Substantia nigra (tissue), 51 donors: ENCODE measurements at places on chromosomes 2 and 18.

DNA sequence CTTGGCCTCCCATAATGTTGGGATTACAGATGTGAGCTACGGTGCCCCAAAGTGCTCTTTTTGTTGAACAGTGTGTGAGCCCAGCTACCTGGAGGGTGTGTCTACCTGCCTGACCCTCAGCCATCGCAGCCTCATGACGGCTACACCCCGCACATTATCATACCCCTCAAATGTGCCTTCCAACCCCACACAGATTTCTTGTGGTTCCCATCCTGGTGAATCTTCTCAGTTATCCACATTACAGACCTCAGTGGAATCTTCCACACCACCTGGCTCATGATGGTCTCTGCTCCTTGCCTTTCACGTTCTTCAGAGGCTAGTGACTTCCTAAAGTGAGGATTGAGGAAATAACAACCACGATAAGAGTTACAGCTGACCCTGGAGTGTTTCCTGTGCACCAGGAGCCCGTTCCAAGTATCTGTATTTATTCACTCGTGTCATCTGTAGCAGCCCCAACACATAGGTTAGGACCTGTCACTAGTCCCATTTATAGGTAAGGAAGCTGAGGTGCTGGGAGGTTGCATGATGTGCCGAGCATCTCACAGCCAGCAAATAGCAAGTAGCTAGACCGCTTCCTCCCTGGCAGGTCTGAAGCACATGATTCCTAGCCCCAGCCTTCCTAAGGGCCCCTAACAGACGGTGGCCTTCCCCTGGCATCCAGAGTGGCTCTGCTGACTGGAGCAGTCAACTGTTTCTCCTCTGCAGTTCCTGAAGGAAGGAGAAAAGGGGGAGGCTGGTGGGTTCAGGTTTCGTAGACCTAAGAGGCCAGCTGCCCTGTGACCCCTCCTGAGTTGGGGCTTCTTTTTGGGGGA lies 47.3 kb downstream of the TCF7L1 start:
- no peak for DNase-seq

- no peak for DNase-seq
Observed at GRCh38 chr18:76394780-76395476, 100.1 kb downstream of the ZNF516 start.

GRCh38 chr2:240430595-240430994 lies 4.9 kb upstream of the GPC1 start:
- DNase-seq: no peak

DNA sequence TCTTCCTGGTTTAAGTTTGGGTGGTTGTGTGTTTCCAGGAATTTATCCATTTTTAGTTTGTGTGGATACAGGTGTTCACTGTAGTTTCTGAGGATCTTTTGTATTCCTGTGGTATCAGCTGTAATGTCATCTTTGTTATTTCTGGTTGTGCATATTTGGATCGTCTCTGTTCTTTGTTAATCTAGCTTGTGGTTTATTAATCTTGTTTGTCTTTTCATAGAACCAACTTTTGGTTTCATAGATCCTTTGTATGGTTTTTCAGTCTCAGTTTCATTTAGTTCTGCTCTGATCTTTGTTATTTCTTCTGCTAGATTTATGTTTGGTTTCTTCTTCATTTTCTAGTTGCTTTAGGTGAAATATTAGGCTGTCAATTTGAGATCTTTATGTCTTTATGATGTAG lies 202.4 kb upstream of the ZSWIM2 start:
- DNase-seq: no peak

DNA sequence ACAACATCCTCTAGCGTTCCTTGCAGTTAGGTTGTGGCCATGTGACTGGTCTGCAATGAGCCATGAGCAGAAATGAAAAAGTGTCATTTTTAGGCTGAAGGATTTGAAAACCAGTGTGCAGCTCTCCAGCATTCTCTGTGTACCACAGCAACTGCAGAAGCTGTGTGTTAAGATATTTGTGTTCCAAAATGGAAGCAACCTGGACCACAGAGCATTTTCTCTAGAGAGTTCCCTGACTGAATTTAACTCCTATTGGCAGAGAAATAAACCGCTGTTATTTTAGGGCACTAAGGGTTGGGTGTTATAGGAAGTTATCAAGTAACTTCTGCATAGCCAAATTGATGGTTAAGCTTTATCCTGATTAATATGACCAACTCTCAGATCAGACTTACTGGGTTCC lies 257.2 kb upstream of the THUMPD2 start:
- no peak for DNase-seq

GRCh38 chr18:35239314-35239713 lies 1.5 kb upstream of the ZNF397 start:
- no peak for DNase-seq

- no peak for DNase-seq
Observed at GRCh38 chr2:36290306-36290856, 65.2 kb upstream of the CRIM1 start.

GRCh38 chr2:201931951-201932350 lies 101.7 kb upstream of the FZD7 start:
- no peak for DNase-seq

DNA sequence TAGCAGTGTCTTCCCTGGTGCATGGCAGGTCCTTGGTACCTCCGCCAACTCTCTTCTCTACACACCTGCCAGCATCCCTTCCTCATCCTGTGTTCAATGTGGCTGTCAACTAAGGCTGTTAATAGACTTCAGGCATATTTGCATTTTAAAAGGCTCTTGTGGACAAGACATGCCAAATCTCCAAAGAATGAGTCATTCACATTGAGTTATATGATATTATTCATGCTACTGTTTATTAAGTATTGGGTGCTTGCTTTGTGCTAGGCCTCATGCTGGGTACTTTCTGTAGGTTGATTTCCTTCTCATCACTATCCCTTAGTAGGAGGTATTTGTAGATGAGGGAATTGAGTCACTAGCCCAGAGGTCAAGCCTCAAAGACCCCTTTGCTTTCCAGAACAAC lies 5.2 kb downstream of the MYO1B start:
- DNase-seq: no peak

DNA sequence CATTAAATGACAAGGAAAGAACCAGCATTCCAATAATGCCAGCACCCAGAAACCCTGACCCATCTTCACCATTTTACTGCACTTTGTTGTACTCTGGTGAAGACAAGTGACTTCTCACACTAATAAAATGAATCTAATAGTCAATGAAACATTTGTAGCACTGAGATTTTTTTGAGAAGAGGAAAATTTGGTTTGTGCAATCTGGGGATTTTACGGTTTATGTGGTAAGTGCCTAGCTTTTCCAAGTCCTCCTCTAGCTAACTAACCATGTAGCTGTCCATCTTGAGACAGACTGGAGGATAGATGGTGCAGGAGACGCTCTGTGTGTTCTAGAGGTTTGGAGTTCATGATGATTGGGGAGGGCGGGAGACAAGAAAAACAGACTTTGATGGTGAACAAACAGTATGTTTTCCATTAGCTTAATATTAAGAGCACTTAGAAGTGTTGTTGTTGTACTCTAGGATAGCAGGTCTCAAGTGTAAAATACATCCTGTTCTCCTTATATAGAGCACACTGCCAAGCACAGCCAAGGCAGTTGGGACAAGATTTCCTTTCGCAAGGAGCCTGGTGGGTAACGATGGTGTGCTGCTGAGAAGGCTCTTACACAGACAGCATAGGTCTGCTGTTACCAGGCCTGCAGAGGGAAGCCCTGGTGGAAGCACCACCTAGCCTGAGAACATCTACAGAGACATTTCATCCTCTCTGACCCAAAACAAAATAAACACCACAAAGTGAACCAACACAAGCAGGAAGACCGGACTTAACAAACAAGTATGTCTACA lies 83.7 kb downstream of the BCL11A start:
- no peak for DNase-seq

- DNase-seq: no peak
Observed at GRCh38 chr2:50850290-50850969, 181.5 kb downstream of the NRXN1 start.

GRCh38 chr18:12393998-12394397 lies 13.7 kb upstream of the PRELID3A start:
- no peak for DNase-seq

DNA sequence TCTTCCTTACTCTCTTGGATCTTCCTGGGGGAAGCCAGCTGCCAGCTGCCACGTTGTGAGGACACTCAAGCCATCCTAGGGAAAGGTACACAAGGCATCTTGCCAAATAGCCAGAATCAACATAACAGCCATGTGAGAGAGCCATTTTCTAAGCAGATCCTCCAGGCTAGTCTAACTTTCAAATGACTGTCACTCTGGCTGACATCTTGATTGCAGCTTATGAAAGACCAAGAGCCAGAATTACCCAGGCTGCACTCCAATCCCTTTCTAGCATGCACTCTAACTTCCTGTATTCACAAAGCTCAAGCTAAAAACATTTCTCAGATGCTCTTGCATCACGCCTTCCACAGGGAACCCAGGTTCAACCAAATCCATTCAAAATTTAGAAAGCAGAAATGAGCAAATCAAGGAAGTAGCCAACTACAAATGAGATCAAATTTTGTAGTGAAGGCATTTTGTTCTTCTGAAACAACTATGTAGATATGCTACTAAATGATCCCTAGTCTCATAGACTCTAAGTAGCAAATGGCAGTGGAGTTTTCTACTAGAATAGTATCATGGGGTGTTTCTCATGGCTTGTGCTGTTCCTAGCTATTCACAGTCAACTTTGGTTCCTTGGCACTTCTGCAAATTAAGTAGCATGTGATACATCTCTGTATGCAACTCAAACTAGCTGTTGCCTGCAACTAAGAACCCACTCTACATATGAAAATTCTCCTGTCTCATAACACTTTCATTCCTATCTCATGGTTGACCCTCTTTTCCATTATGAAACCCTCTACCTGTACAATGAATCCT lies 281.9 kb downstream of the ZEB2 start:
- no peak for DNase-seq

- DNase-seq: no peak
Observed at GRCh38 chr2:2642906-2643890, 312.1 kb upstream of the MYT1L start.

GRCh38 chr2:68662466-68662865 lies 19.1 kb downstream of the PROKR1 start:
- DNase-seq: no peak

GRCh38 chr2:6506361-6506794 lies 359.3 kb downstream of the CMPK2 start:
- no peak for DNase-seq

- DNase-seq: no peak
Observed at GRCh38 chr2:61177727-61178549, 15.9 kb downstream of the C2orf74 start.

- no peak for DNase-seq
Observed at GRCh38 chr2:161243312-161243711, 64.9 kb upstream of the PSMD14 start.

DNA sequence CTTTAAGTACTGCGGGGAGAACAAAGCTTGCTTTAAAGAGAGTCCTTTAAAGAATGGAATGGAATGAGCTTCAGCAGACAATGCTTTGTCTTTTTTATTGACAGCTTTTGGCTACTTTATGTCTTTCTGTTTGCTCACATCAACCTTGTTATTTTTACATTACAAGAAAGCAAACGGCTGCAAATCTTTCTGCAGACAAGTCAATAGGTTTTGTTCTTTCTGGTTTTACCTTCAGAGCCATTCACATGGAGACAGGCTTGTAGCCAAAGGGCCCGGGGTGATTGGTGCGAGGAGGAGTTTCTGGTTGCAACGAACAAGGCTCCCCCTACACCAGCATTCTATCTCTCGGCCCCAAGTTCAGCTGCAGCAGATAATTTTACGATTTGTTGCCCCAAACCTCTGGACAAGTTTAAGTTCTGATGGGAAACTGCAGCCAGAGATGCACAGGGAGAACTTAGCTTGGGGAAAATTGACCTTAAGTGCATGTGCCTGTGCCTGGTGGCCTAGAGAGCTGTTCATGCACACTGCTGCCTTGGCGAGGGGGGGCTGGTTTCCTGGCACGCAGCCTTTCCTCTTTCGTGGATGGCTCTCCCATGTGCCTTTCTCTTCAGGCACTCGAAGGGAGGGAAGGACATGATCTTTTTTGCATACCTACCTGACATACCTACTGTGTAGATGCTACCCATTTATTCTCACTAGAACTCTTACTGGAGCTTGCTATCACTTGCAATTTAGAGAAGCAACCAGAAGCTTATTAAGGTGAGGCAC lies 543.2 kb downstream of the DCDC2C start:
- no peak for DNase-seq

DNA sequence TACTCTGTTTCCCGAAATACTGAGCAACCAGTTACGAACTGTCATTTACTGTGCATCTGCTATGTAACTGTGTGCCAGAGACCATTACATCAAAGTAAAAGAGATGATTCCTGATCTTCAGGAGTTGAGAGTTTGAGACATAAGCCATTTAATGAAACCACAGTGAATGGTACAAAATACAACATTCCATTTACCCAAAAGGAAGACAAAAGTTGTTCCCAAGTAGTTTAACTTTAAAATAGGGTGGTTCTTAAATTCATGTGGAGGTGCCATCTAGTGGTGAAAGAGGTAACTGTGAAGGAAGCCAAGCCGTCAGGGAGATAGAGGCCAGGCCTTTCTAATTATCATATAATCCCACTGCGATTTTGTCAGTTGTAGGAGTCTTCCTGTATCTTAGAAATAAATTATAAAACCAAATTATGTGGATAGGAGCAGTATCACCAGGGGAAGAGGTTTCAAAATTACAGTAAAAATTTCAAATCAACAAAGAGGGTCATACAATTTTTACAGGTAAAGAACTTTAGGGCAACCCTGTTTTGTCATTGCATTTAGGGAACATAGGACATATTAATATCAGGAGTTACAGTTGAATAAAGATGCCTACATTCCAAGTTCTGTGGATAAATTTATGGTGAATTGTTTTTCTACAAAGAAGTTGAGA lies 67.7 kb downstream of the EPAS1 start:
- no peak for DNase-seq

GRCh38 chr18:49476664-49477411 lies 10.2 kb downstream of the C18orf32 start:
- DNase-seq: no peak

- no peak for DNase-seq
Observed at GRCh38 chr2:66699793-66700676, 265.1 kb downstream of the MEIS1 start.
